Stimulated activated CD4-positive, alpha-beta T cell treated with anti-CD3 and anti-CD28 coated beads, TNF-alpha, amount 100 ng/mL, for 1 hour (primary cell): ENCODE measurements at places on chromosomes 2 and 18.

GRCh38 chr2:239412905-239413603 is 12.2 kb upstream of the HDAC4 start:
- no peak for DNase-seq

DNA sequence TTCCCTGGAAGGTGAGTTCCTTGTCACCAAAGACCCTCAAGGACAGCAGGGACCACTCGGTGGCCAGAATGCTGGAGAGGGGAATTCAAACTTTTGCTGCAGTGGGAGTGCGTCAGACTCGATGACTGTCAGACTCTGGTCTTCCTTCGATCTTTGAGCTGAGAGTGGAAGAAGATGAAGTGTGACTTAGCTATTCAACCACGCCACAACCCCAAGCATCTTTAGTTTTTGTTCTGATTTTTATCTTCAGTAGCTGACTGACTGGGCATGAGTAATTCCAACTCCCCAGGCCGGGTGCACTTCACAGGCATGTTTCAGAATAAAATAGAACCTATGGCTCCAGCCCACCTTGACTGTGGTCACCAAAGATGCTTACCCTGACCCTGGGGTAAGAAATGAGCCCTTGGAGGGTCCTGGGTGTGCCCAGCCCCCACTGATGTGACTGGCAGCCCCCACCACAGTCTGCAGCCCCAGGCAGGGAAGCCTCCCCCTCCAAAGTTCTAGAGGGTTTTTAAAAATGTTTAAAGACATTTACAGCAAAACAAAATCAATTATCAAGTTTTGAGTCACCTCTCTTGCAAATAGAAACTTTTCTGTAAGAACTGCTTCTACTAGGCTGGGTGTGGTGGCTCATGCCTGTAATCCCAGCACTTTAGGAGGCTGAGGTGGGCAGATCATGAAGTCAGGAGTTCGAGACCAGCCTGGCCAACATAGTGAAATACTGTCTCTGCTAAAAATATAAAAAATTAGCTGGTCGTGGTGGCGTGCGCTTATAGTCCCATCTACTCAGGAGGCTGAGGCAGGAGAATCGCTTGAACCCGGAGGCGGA is 24.9 kb upstream of the YWHAQ start:
- no peak for DNase-seq

- DNase-seq: no peak
Measured at GRCh38 chr2:28577791-28578680, 82.2 kb downstream of the PLB1 start.

DNA sequence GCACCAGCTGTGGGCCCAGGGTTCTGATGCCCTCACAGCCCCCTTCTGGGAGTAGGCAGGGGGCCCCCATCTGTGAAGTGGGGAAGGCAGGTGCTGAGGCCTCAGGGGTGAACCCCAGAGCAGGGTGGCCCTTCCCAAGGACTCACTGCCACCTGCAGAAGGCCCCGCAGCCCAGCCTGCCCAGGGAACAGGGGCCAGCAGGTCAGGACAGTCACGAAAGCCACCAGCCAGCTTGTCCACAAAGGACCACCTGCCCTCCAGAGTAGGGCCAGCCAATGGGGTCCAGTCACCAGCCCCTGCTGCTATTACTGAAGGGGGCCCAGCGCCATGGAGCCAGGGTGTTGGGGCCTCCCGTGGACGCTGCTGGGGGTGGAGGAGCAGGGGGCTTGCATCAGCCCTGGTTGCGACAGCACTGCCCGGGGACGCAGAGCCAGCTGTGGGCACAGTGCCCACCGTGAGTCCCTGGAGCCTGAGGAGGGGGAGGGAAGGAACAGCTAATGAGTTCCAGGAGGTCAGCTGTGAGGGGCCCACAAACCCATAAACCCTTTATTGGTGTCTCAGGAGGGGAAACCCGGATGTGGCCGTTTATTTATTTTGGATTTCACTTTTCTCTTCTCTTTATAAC is 11.5 kb upstream of the SNED1 start:
- DNase-seq: no peak

GRCh38 chr2:43743706-43744105 is 30.1 kb upstream of the DYNC2LI1 start:
- DNase-seq: no peak

- no peak for DNase-seq
Measured at GRCh38 chr2:186544255-186544675, 45.6 kb upstream of the ITGAV start.

DNA sequence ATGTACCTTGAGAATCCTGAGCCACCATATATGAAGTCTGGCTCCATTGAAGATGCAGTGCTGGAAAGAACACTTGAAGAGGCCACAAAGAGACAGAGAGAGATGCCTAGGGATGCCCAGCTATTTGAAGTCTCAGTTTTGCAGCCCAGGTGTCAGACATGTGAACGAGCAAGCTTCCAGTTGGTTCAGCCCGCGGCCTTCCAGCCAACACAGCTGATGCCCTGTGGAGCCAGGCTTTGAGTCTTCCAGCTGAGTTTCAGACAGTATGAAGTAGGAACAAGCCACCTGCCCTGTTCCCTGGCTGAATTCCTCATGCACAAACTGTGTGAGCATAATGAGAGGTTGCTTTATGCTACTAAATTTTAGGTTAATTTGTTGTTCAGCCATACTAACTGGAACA is 108.8 kb downstream of the SPHKAP start:
- no peak for DNase-seq

DNA sequence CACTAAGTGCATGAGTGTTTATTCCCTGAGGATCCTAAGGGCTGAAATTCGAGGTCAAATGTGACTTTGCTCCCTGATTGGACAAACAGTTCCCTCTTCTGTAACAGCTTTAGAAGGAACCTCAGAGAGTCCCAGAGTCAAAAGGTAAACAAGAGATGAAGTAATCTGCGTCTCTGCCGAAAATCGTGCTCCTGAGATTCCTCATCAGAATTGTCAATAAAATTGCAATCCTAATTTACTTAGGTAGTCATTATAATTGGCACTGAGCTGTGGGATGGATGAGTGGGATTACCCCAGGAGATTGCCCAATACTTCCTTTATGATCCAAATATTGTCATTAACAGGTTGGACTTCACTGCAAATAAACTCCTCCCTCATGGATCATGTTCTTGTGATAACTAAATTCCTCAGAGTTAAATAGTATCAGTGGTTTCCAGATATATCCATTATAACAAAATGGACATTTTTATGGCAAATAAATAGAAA is 907 bp upstream of the SUCLG1 start:
- no peak for DNase-seq

- DNase-seq: no peak
Measured at GRCh38 chr2:145366341-145366740, 846.4 kb upstream of the ZEB2 start.

GRCh38 chr2:18544171-18544570 is 16.3 kb downstream of the RDH14 start:
- DNase-seq: no peak

GRCh38 chr18:75723521-75724340 is 296.2 kb upstream of the SMIM21 start:
- no peak for DNase-seq

DNA sequence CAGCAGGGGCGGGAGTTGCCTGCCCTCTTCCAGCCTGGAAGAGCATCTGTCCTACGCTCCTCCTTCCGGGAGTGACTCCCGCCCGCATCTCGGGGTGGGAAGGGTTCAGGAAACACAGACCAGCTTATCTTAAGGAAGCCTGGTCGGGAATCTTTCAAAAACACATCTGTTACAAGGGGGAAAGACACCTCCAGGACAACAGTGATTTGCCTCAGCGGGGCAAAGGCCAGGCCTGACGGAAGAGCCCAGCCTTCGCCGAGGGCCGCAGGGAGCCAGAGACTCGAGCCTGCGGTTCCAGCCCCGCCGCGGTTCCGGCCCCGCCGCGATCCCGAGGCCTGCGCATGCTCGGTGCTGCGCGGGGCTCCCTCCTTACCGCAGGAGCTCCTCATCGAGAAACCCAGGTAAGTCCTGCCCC is 38.1 kb upstream of the TGIF1 start:
- DNase-seq: peak; percentile 26

DNA sequence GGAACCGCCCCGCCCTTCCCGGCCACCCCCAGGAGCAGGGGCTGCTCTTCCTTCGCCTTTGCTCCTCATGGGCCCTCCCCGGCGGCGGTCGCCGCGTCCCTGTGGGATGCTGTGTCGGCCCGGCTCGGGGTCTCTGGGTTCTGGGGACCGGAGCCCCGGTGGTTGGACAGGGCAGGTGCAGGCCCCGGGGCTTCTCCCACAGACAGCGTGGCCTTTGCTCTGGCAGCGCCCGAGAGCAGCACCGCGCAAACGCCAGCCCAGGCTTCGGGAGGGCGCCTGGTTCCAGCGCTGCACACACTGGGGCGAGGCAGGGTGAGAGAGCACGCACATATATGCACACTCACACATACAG is 9.0 kb upstream of the KCNG2 start:
- no peak for DNase-seq

DNA sequence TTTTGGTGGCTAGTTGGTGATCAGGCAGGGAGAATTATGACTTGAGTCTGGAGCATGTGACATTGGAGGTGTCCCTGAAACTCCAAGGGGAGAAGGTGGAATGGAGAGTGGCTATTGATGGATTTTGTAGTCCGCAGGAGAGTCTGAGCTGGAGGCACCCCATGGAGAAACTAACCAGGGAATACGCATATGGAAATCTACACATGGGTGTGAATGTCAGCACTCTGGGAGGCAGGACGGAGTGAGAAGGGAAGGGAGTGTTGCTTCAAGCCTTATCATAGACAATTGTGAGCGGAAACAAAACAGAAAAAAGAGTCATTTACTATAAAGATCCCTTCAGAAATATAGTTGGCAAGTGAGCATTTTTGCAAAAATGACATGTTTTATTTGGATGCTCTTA is 667 bp upstream of the SCYGR4 start:
- DNase-seq: no peak

GRCh38 chr2:182444170-182444569 is 17.3 kb upstream of the PDE1A start:
- no peak for DNase-seq

DNA sequence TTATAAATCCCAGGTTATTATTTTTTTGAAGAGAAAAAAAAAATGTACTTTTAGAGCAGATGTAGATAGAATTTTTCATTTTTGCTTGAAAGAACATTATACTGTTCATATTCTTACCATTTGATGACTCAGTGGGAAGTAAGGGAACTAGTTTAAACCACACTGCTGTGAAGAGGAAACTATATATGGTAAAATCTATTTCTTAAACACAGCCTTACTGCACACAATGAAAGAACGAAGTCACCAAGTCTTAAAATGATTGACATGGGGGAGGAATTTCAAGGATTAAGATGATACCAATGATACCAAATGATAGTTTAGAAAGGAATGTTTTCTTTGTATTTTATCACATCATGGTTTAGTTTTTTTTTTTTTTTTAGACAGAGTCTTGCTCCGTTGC is 5.0 kb downstream of the ACTR2 start:
- DNase-seq: no peak

DNA sequence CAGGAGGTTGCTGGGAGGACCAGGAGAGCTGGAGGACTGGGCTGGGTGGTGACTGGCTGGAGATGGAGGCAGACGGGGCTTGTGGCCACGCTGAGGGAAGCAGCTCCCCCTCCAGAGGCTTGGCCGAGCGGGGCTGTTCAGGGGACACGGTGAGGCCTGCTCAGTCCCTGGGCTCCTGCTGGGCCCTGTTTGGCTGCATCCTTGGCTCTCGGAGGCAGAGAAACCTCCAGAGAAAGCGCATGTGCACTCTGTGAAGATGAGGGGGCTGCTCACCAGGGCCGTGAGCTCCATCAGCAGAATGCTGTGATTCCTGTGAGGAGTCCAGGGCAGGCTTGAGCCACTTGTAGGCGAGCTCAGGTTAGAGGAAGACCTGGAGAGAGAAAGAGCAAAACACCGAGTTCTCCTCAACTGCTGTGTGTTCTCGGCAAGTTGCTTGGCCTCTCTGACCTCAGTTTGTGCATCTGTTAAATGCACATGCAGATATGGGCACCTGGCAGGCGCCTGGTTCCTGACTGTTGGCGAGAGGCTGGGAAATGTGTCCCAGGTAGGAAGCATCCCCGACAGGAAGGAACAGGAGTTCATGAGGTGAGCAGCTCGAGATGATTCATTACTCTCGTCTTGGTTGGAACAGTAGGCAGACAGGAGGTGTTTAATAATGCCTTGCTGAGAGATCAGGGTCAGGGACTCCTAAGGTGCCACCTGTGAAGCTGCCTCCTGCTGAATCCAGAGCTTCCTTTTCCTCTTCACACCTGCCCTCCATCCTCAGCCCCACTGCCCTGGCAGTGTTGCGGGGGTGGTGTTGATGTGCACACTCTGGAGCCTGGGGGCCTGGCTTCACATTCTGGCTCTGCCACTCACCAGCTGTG is 941 bp downstream of the ZAP70 start:
- no peak for DNase-seq

DNA sequence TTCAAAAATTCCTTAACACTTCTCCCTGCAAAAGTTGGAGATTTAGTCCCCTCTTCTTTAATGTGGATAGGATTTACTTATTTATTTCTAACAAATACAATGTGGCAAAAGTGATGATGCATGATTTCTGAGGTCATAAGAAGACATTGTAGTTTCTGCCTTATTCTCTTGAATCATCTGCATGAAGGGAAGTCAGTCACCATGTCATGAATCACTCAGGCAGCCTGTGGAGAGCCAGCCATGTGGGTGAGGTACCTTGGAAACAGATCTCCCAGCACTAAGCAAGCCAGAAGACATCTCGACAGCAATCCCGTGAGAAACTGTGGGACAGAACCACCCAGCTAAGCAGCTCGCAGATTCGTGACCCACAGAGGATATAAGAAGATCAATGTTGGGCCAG is 2.7 kb upstream of the ZC3H8 start:
- DNase-seq: no peak

DNA sequence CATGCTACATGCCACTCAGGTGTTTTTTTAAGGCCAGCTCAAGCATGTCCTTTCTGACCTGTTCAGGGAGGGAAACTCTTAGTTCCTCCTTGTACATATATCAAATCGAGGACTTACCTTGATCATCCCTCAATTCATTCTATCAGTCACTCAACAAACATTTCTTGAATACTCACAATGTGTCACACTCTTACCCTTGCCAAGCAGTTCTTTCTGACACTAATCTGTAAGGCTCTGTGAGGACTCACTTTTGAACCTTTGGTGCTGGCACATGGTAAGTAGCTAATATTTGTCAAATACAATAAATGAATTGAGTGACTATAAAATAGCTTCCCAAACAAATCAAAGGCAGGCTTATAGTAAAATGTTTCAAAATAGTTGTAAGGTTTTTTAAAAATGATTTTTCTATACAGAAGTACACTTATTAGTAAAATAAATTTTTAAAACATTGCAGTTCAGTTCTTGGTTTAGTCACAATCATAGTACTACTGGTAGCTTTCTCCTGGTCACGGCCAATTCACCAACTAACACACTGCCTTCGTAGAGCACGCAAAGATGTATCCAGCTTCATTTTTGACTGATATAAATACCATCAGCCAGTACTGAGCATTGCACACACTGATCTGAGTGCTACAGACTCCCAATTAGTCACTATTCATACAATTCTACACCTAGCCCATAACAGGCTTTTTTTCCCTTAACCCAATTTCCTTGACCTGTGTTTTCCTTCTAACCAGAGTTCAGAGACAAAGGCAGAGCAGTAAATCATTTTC is 50.9 kb downstream of the ZEB2 start:
- DNase-seq: no peak

GRCh38 chr18:57275111-57275510 is 77.2 kb upstream of the ST8SIA3 start:
- no peak for DNase-seq
